ENCODE measurements at places on chromosomes 4 and X.
A peak's percentile ranks its signal among the peaks of the same experiment; 100 is the strongest.

DNA sequence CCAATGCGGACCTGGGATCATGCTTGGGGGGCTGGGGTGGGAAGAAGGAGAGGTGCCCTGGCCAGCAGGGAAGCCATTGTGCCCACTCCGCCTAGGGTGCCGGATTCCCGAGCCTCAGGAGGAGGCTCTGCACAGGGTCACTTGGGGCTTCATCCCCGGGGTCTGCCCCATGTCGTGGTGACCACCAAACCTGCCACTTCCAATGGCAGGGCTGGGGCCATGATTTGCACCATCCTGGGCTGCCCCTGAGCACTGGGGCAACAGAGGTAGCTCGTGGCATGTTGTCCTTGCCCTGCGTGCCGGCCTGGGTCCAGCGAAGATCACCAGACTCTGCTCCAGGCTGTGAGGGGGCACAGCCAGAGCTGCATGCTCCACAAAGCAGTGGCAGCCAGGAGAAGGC, 71.4 kb upstream of the DCAF12L2 start:
- no peak for DNase-seq

- DNase-seq = peak; percentile 2
Observed at GRCh38 chr4:41169256-41169800, 45.0 kb downstream of the APBB2 start.

GRCh38 chr4:85644061-85644460, 169.1 kb downstream of the ARHGAP24 start:
- DNase-seq = no peak

- no peak for DNase-seq
Observed at GRCh38 chr4:183287309-183287659, 32.8 kb downstream of the CLDN22 start.

DNA sequence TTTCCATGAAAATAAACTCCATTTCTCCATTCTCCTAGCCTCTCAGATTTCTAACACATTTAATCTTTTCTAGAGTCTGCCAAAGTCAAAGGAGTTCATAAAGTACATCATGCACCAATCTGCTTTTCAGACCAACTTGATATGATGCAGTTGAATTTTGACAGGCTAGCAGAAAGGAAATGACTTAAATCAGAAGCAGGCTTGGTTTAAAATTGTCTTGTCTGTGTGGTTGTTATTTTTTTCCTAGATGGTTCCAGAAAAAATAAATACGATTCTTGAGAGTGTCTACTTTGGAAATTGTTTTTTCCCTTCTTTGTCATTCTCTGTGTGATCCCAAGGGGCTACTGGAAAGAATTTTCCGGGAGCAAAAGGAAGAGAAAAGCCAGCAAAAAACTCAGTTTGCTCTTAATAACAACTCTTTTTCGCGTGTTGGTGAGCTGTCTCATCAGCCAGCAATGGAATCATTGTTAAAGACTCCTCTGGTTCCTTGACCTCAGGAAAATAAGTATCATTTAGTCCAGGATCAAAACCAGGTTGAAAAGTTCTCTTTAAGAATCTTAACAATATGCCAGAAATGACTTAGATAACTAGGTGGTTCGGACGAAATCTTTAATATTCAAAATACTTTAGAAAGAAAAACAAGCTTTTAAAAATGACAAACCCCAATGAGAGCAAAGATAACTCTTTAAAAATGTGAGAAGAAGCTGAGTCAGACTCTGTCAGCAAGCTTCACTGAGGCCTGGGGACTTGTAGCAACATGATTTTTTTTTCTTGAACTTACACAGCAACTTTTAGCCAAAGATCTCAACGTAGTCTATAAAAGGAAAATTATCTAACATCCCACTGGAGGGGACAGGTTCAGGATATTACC, 49.7 kb upstream of the GAB1 start:
- DNase-seq = no peak

DNA sequence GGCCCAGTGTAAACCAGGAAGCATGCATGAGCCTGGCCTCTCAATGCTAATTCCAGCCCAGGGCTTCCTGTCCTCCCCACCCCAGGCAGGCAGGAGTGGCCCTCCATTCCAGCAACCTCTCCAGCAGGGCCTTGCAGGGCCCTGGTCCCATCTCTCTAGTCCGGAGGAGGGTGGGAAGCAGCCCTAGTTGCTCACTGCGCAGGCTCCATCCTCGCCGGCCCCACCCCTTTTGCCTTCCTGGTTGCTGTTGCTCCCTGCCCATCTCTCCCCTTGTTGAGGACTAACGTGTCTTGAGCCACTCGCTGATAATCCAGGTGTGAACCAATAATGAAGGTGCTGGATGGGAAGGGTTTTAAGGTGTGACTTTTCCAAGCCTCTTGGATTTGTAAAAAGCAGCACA, 161.2 kb upstream of the BCOR start:
- DNase-seq = no peak
